ENCODE measurements at places on chromosomes 3 and 15.

GRCh38 chr3:174158674-174159073, 700.5 kb upstream of the NAALADL2 start:
- no peak for DNase-seq

DNA sequence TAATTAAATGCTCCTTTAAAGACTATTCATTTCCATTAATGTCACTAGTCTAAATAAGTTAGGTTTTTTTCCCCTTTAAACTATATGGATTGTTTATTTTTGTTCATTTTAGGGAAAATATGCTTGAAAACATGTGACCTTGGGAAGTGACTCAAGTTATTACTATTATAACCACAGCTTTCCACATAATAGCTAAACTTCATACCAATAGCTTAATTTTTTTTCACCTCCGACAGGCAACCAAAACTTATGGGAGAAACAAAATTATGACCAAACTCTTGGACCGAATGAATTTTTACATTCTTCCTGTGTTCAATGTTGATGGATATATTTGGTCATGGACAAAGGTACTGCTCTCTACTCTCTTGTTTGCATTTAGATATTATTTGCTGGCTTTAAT, 16.2 kb downstream of the CPA3 start:
- DNase-seq = no peak

GRCh38 chr15:35725353-35725752, 179.4 kb upstream of the DPH6 start:
- DNase-seq = no peak

GRCh38 chr3:102471001-102471400, 36.2 kb downstream of the ZPLD1 start:
- no peak for DNase-seq
